ENCODE measurements at places on chromosomes 11 and 22. TPM values are rescaled to one million over a fixed set of nuclear protein-coding genes. Genes with fewer than 3 reads are reported as not detected.
A peak's percentile ranks its signal among the peaks of the same experiment; 100 is the strongest.

GRCh38 chr11:102026959-102027358, 20.3 kb upstream of the CFAP300 start:
- H3K4me3 ChIP-seq, result no peak overlapping the region
- no peaks in the 10 kb centered on the region for H3K4me1 ChIP-seq
- no peaks in the 10 kb centered on the region for H3K36me3 ChIP-seq
- no peak for DNase-seq

GRCh38 chr11:2419638-2420501, 19.3 kb downstream of the TSSC4 start:
- peak; percentile 90 for DNase-seq
- H3K4me1 ChIP-seq, result peaks cover 12% of the 10 kb centered on the region
- H3K27me3 ChIP-seq, result no peaks in the 10 kb centered on the region
- no peak overlapping the region for H3K4me3 ChIP-seq

GRCh38 chr11:129289350-129290040, 86.2 kb upstream of the BARX2 start:
- H3K4me1 ChIP-seq, result no peaks in the 10 kb centered on the region
- no peak for DNase-seq
- H3K27ac ChIP-seq, result no peak overlapping the region
- no peaks in the 10 kb centered on the region for H3K36me3 ChIP-seq
- H3K27me3 ChIP-seq, result no peaks in the 10 kb centered on the region
- H3K4me3 ChIP-seq, result no peak overlapping the region

GRCh38 chr11:61731952-61732675, 20.3 kb upstream of the MYRF start:
- no peak overlapping the region for H3K4me3 ChIP-seq
- no peaks in the 10 kb centered on the region for H3K27me3 ChIP-seq
- no peaks in the 10 kb centered on the region for H3K4me1 ChIP-seq
- no peaks in the 10 kb centered on the region for H3K36me3 ChIP-seq

- H3K4me1 ChIP-seq, result no peaks in the 10 kb centered on the region
- DNase-seq, result no peak
- H3K4me3 ChIP-seq, result no peak overlapping the region
- no peaks in the 10 kb centered on the region for H3K36me3 ChIP-seq
- no peaks in the 10 kb centered on the region for H3K27me3 ChIP-seq
Observed at GRCh38 chr22:29338398-29338797, 22.9 kb upstream of the RASL10A start.

DNA sequence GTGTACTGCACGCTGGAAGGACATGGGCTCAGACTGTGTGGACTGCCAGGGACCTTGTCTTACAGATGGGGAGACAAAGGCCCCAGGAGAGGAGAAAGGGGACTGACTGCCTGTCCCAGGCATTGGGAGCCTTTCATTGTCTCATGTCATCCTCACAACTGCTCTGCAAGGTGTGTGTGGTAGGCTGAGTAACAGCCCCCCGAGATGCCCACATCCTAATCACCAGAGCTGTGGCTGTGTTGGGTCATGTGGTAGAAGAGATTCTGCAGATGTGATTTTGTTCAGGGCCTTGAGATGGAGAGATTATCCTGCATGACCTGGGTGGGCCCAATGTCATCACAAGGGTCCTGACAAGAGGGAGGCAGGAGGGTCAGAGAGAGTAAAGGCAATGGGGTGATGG, 39.1 kb downstream of the ARRB1 start:
- no peaks in the 10 kb centered on the region for H3K27me3 ChIP-seq
- no peak for DNase-seq
- no peak overlapping the region for H3K27ac ChIP-seq
- no peaks in the 10 kb centered on the region for H3K4me1 ChIP-seq

DNA sequence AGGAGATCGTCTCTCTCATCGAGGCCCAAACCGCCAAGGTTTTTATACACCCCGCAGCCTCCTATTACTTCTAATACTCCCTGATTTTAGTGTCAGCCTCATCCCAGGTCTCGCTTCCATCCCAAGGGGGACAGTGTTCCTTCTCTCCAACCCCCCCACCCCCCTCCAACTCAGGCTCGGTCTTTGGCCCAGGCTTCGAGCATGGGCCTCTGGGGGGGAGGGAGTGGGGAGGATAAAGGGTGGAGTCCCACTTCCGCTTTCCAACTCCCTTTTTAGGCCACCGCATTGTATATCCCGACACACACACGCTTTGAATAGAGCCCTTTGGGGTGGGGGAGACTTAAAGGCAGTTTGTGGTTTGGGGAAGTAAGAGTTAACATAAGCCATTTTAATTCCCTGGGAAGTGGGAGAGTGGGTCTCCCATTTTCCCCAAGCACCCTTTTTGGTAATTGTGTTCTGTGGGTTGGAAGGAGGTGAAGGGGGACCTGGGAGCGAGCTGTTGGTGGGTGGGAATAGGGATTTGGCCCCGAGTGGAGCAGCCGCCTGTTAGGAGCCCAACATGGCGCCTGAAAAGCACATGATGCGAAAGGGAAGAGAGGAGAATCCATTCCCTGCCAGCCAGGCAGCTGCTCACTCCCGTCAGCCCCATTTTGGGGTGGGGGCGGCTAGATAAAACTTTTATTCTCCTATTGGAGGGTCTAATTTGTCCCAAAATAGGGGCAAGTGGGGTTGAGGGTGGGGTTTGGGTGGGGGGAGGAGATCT, 844 bp downstream of the PCF11 start:
- peak overlapping the region; percentile 84 for H3K4me3 ChIP-seq
- H3K27ac ChIP-seq, result peak overlapping the region; percentile 93
- H3K4me1 ChIP-seq, result peaks cover 52% of the 10 kb centered on the region
- no peaks in the 10 kb centered on the region for H3K27me3 ChIP-seq
- DNase-seq, result peak; percentile 93

DNA sequence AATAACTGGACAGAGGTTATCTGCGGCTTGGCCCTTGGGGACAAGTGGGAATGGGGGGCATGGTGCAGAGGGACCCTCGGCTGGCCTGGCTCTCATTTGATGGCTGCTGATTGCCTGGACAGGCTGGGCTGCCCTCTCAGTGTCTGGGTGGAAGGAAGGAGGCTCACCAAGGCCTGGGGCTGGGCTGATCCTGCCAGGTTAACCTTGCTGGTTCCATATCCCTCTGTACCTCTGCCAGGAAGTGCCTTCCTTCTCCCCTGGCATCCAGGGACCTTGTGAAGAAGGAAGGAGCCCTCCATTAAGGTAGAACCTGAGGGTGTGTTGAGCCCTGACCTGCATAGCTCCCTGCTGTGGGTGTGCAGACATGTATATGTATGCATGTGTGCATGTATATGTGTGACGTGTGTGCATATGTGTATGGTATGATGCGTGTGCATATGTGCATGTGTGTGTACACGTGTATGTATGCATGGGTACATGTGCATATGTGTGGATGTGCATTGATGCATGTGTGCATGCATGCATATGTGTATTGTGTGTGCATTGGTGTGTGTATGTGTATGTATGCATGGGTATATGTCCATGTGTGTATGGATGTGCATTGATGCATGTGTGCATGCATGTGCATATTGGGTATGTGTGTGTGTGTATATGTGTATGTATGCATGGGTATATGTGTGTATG, 433.9 kb downstream of the TBC1D22A start:
- no peaks in the 10 kb centered on the region for H3K27me3 ChIP-seq
- no peaks in the 10 kb centered on the region for H3K36me3 ChIP-seq
- no peak for DNase-seq
- peaks cover 3% of the 10 kb centered on the region for H3K4me1 ChIP-seq

DNA sequence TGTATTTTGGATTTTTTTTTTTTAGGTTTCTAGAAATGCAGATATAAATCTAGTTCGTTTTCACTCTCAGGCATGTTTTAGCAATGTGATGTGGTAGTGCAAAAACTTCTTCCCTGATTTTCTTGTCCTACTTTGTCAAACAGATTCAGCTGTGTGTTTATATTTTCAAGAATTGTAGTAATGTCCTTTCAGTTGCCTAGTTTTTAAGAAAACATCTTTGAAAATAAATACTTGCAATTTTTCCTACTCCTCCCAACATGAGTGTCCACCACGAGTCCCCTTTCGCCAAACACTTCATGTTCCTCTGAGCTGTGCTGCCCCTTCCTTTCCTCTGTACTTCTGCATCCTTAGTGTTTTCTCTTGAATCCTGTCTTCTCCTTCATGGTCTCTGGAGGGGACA, 686.9 kb downstream of the NTM start:
- H3K4me3 ChIP-seq, result no peak overlapping the region
- no peak for DNase-seq
- H3K4me1 ChIP-seq, result no peaks in the 10 kb centered on the region
- no peak overlapping the region for H3K27ac ChIP-seq
- no peaks in the 10 kb centered on the region for H3K27me3 ChIP-seq

DNA sequence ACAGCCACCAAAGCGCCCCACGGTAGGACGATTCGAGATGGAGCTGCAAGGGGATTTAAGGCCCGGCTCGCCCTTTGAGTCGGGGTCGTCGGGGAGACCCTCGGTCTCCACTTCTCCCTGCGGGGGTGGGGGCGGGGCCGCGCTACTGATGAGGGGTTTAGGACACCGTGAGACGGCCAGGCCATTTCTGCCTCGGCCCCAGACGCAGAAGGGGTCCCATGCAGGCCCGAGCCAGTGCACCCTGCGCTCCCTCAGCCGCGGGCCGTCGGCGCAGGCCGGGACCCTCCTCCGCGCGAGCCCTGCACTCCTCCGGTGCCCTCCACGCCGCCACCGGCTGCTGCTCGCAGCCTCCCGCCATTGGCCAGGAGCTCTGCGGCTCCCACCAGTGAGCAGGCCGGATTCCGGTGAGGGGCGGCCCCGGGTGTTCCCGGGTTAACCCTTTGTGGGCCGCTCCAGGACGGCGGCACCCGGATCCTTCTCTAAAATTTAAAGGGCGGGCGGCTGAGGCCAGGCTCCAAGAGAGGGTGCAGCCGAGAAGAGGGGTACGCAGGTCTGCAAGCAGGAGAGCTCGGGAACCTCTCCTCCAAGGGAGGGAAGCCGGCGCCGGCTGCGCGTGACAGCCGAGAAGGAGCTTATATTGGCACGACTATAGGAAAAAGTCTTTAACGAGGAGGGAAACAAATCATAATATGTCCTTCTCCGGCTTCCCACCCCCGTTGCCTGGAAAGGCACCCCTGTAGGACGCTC, 18.0 kb downstream of the CREB3L1 start:
- peak; percentile 60 for DNase-seq
- no peaks in the 10 kb centered on the region for H3K36me3 ChIP-seq
- H3K27ac ChIP-seq, result no peak overlapping the region
- no peak overlapping the region for H3K4me3 ChIP-seq
- H3K4me1 ChIP-seq, result no peaks in the 10 kb centered on the region
- H3K27me3 ChIP-seq, result no peaks in the 10 kb centered on the region

GRCh38 chr11:87325490-87325872, 287.7 kb downstream of the TMEM135 start:
- H3K4me3 ChIP-seq, result no peak overlapping the region
- no peak for DNase-seq
- H3K4me1 ChIP-seq, result peaks cover 31% of the 10 kb centered on the region
- peaks cover 95% of the 10 kb centered on the region for H3K36me3 ChIP-seq
- peak overlapping the region; percentile 49 for H3K27ac ChIP-seq
- no peaks in the 10 kb centered on the region for H3K27me3 ChIP-seq

GRCh38 chr11:68763926-68764657, 12.8 kb upstream of the TESMIN start:
- H3K4me3 ChIP-seq, result no peak overlapping the region
- no peaks in the 10 kb centered on the region for H3K36me3 ChIP-seq
- no peaks in the 10 kb centered on the region for H3K27me3 ChIP-seq
- H3K4me1 ChIP-seq, result no peaks in the 10 kb centered on the region
- no peak for DNase-seq

The MS4A12 gene
- total RNA-seq, result 6.3 TPM

The TRIM3 gene
- total RNA-seq, result 20.4 TPM

The ARHGEF17 gene
- not detected for total RNA-seq

The TMEM138 gene
- 70.3 TPM for total RNA-seq

Data from Karpas-422 (cell line).